Stimulated activated CD8-positive, alpha-beta memory T cell treated with anti-CD3 and anti-CD28 coated beads, Interleukin-4, amount 100 ng/mL, for 1 hour (primary cell): ENCODE measurements at places on chromosomes 2 and 18.

DNA sequence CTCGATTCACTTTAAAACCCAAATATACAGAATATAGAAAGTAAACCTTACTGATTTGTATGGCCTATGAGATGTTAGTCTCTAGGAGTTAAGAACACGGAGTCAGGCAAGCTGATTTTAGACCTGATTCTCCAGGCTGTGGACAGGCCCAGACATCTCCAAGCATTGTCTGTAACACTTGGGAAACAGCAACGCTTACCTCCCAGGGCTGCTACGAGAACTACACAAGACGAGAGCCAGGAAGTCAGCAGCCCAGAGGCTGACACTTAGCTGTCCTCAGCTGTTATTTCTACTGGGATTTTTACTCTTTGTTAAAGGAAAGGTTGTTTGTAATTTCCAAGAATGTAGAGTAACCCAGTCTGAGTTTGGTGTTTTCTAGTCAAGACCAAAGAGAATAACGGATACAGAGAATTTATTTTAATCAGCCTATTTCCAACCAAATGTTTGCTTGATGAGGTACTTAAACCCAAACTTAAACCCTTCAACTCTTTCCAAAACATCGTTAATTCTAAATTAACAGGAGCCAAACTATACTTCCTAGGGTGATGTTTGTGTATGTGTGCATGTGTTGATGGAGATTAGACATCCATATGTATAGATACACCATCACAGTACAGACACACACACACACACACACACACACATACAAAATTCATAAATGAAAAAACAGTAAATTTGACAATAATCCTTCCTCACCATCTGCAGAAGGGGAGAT, 123.4 kb downstream of the LAMA1 start:
- DNase-seq, result no peak

DNA sequence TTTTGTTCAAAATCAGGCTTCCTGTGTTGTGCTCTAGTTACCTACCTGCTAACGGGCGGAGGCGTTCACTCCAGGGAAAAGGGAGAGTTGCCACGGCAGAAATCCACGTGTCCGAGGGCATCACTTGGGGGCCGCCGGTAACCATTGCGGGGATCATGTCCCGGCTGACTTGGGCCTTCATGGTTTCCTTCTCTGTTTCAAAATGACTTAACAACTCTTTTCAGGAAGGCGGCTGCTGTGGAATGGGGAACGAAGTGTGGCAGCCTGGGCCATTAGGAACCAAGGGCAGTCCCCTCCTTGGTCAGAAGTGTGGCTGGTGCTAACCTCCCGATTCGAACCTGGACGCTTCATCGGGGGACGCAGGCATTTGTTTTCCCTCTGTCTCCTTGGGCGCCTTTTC, 56.8 kb downstream of the INPP5D start:
- no peak for DNase-seq

GRCh38 chr2:26298638-26299393, 47.1 kb upstream of the SELENOI start:
- no peak for DNase-seq

DNA sequence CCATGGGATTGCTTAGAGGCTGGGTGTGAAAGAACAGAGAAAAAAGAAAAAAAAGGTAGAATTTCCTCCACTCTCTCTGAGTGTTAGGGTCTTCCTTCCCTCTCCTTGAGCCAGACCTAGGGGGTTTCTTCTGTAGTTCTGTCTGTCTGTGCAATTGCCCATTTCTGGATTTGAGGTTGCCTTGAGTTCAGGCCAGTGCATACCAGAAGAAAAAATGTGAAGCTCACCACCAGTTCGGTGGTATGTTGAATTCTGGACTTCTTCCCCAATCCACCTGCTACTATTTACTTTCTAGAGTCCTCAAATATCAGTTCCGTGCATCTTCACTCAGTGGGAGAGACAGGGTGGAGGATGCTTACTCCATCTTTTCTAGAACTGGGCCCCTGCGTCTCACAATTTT, 15.3 kb upstream of the SELENOI start:
- DNase-seq, result no peak

DNA sequence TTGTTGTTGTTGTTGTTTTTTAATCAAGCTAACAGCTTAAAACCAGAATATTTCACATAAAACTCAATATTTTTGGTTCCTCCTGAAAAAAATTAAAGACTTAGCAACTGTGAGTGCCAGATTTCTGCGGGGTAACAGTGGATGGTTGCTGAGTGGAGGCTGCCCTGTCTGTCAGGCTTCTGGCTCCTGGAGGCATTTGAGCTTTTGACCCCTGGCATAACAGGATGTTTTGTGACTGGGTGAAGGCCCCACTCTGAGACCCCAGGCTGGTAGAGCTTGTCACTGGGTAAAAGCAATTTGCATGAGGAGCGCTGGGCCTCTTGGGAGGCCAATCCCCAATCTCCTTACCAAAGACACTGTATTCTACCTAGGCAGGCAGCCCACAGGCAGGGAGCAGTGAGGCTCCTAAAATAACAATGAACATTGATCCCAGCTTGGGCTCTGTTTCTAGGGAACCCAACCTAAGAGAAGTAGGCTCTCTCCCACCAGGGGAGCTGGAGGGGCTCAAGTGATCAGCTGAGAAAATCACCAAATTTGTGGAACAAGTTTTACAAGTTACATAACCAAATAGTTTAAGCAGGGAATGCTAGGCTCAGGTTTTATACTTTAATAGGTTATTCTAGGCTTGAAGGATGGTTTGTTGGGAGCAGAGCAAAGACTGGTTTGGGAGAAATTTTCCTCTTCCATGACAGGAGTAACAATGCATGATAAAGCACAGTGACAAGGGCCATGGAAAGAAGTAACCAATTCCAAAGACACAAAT, 5.9 kb upstream of the SPRED2 start:
- DNase-seq, result no peak

- DNase-seq, result no peak
Observed at GRCh38 chr2:3325458-3326181, 52.0 kb downstream of the EIPR1 start.

DNA sequence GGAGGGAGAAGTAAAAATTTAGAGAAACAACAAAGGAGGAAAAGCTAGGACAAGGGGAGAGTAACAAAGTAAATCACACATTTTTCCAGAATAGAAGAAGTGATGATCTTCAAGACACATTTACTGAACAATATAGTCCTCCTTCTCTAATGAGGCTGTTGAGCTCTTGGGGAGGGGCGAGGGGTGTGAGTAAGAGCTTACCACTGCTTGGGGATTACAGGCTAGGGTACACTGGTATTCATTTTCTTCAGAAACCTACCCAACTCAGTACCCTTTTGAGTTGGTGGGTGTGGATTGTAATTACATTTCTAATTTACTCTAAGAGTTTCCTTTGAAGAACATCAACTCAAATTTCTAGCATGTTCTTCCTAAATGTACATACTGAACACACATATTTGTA, 157.7 kb upstream of the ZFP36L2 start:
- no peak for DNase-seq

DNA sequence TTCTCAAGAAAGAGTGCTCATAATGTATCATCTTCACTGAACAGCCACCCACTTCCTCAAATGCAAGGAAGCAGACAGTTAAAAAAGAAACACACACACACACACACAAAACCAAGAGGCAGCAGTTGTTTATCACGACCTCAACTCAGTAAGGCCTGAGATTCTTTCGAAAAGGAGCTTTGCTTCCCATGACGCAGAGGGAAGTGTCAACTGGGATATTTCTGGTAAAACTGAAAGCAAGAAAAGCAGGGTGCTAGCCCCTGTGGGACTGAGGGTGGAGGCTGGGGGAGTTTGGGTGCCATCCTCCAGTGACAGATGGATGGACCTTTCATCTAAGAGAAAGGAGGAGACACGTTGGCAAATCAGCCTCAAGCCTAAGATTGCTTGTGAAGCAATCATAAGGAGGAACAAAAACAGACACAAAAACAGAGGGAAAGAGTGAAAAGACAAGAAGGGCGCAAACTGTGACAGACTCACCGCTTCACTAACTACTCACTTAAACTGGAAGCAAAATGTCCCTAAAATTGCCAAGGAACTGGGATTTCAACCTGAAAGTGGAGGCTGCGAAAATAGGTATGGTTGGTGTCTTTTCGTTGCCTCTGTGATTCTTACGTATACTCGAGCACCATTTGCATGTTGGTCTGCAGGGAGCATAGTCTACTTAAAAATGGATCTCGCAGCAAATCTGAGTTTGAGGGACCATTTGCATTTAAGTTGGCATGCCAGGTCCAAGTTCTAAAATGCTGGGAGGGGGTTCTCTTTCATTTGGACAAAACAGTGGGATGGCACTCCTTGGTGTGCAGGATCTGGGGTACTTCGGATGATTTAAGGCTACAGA, at the start of gene ARHGAP25:
Gene ARHGAP25, plus strand, starts transcription at position 124 of the 838 bp plus-strand sequence. Its CDS starts 389 bp downstream, at position 513.
- DNase-seq, result no peak

DNA sequence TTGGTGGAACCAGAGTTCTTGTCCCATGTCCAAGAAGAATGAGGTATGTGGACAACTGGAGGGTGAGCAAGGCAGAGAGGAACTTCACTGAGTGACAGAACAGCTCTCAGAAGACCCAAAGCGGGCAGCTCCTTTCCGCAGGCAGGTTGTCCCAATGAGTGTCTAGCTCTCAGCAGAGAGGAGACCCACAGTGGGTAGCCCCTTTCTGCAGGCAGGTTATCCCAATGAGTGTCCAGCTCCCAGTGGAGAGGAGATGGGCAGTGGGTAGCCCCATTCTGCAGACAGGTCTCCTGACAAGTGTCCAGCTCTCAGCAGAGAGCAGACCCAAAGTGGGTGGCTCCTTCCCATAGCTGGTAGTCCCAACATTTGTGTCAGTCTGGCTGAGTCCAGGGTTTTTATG, 69.6 kb downstream of the SRBD1 start:
- DNase-seq, result no peak

DNA sequence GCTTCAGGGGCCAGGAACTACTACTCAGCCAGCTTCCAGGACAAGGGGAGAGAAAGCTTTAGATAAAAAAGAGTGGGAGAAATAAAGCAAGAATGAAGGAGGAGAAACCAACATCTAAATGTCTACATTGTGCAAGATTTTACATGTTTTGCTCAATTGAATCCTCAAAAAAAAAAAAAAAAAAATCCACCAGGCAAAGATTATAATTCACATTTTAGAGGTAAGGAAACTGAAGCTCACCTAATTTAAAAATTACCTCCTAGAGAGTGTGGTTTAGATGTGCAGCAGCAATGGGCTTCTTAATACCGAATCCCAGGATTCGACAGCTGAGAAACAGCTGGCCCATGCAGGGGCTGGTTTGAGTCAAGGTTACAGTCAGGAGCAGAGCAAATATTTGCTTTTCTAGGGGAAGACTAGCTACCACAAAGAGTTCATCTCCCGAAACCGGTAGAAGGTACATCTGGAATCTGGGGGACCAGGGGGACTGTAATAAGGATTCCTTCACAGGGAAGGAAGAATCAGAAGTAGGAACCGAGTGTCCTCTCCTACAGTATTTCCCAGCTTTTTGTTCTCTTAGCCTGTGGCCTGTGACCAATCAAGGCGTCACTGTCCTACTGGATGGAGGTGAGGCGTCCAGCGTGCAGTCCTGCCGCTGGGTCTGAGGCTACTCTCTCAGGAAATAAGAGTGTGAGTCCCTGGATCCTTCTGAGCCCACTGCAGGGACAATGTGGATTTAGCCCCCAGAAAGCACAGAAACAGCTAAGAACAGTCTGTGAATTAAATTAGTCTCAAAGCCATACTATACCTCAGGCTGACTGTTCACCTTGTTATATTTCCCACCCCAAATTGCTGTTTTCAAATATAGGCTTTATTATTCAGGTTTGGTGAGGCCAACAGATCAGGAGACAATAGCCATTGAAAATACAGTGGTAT, 42.3 kb downstream of the IL1R2 start:
- no peak for DNase-seq

- DNase-seq, result no peak
Observed at GRCh38 chr2:96801786-96802595, 14.1 kb upstream of the CNNM3 start.

DNA sequence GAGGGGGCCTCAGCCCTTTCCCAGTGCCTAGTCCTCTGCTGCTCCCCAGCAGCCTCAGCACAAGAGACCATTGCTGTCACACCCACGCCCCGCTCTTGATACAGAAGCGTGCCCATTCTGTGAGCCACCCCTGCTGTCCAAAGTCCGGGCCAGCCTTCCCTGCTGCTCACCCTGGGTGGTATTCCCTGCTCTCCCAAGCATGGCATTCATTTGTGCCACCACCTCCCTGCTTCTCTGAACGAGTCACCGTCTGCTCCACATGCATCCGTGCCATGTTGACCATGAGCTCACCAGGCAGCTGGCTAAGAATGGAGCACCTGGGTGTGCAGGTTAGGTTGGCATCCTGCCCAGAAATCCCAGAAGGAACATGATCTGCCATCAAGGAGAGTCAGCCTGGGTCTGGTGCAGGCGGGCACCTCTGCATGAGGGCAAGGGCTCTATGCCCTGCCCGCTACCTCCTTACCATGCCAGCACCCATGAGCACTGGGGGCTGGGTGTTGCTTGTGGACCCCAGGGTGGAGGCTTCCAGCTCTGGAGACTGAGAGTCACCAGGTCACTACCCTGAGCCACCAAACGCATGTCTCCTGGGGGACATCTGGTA, 63.0 kb downstream of the TWIST2 start:
- DNase-seq, result no peak

GRCh38 chr2:148586522-148587128, 57.9 kb upstream of the EPC2 start:
- no peak for DNase-seq

DNA sequence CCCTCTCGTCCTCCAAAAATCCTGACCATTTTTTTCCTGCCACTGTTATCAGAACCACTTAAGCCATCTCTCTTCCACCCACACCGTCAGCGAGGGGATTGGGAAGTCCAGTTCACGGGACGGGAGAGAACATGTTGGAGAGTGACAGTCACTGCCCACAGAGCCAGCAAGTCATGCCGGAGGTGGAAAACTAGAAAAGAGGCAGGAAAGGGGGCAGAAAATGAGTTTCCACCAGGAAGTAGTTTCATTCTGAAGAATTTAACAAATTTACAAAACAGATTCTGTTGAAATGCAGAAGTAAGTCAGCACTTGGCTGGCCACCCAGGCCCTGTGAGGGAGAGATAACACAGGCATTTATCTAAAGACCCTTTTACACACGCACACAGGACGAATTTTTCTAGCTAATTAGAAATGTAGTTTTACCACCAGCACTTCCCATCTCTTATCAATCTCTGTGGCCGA, 431.3 kb downstream of the TSN start:
- DNase-seq, result no peak

DNA sequence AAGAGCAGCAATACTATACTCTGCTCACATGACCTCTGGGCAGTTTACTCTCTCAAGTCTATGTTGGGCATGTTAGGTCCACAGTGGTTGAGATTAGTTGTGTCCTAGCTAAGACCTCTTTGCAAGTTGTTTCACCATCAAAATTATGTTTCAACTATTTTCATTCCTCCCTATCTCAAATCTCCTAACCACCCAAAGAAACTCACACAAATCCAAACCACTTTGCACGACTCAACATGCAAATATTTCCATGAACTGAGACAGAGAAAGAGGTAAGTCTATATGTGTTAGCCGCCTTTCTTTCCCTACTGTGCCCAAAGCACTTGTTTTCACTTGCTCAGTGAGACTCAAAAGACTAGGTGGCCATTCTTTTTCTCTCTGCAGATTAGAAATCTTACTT, 546.8 kb downstream of the TNS1 start:
- DNase-seq, result no peak

DNA sequence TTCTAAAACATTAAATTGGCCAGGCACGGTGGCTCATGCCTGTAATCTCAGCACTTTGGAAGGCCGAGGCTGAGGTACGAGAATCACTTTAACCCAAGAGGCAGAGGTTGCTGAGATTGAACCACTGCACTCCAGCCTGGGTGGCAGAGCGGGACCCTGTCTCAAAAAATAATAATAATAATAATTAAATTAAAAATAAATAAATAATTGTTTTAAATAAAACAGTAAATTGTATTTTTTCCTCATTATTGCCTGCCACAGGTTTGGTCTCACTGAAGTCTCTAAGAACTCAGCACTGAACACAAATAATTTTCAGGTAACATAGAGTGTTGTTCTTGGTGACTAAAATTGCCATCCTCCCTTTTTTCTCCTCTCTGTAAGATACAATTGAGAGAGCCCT, 19.8 kb downstream of the COL5A2 start:
- DNase-seq, result no peak
